ENCODE measurements at places on chromosomes 1 and 21.
A peak's percentile ranks its signal among the peaks of the same experiment; 100 is the strongest.

- no peak for DNase-seq
Observed at GRCh38 chr1:12249181-12249580, 19.4 kb downstream of the VPS13D start.

GRCh38 chr1:8565802-8566201 is 247.9 kb downstream of the SLC45A1 start:
- no peak for DNase-seq

- DNase-seq, result peak; percentile 17
Observed at GRCh38 chr1:119276558-119276957, 92.0 kb upstream of the HAO2 start.

DNA sequence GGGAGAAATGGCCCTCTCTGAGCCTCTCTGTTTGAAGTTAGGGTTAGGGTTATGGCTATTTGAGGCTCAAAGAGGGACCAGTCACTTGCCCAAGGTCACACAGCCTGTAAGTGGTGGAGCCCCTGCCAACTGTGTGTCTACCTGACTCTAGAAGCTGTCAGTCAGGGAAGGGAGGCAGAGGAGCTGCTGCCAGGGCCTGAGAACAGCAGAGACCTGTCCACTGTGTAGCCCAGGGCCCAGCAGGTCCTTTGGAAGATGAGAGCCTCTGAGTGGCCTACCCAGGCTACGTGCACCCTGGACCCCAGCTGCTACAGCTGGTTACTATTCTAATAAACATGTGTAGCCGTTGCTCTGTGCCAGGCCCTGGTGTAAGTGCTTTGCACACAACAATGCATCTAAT is 15.1 kb upstream of the EDN2 start:
- DNase-seq, result no peak

GRCh38 chr1:189312499-189312898 is 1165.2 kb downstream of the BRINP3 start:
- no peak for DNase-seq

- DNase-seq, result no peak
Observed at GRCh38 chr1:241215203-241215602, 141.8 kb downstream of the RGS7 start.

Data from iPS-NIHi11 (cell line).